ENCODE measurements at places on chromosomes 4 and X. TPM values are rescaled to one million over a fixed set of nuclear protein-coding genes. Genes with fewer than 3 reads are reported as not detected.

Gene IGFBP7
- total RNA-seq: 851 TPM

Gene RAB33A
- total RNA-seq: 0.43 TPM

Gene TMEM150C
- 8.3 TPM for total RNA-seq

Gene SLC4A4
- total RNA-seq: not detected

Gene PRICKLE3
- total RNA-seq: 3.6 TPM

Gene SPACA5
- total RNA-seq: not detected

Gene REELD1
- not detected for total RNA-seq

Gene UCHL1
- total RNA-seq: 71.6 TPM

Gene MAGEA3
- total RNA-seq: not detected

Gene TDO2
- total RNA-seq: not detected

Gene C4orf50
- under 0.01 TPM for total RNA-seq

Gene UGT2B17
- total RNA-seq: not detected

Gene NEUROG2
- total RNA-seq: not detected

Gene ITIH6
- not detected for total RNA-seq

Gene UGT8
- not detected for total RNA-seq

Gene C4orf33
- total RNA-seq: 3.4 TPM

Gene ZMAT1
- 0.76 TPM for total RNA-seq

Gene RTL3
- not detected for total RNA-seq

Gene EPHA5
- total RNA-seq: not detected

Gene ADGRL3
- not detected for total RNA-seq

Gene H2BW2
- total RNA-seq: not detected

Gene TLR10
- not detected for total RNA-seq

Gene GAGE12F
- total RNA-seq: not detected

Gene RLIM
- 52.1 TPM for total RNA-seq

Gene PRIMPOL
- total RNA-seq: 8.2 TPM

Gene ASB5
- under 0.01 TPM for total RNA-seq

Gene ADAM29
- total RNA-seq: not detected

Gene ABHD18
- total RNA-seq: 9.5 TPM

Gene TMEM255A
- total RNA-seq: not detected

Gene AFM
- total RNA-seq: not detected

Gene WWC2
- total RNA-seq: 24.5 TPM

Gene LPAR4
- total RNA-seq: not detected

Gene ODAM
- not detected for total RNA-seq

Gene NHS
- total RNA-seq: under 0.01 TPM

All from dermis lymphatic vessel endothelial cell (primary cell).